ENCODE measurements at places on chromosomes 6 and 20.

GRCh38 chr6:138640028-138640427, 133.5 kb upstream of the CCDC28A start:
- DNase-seq = no peak

DNA sequence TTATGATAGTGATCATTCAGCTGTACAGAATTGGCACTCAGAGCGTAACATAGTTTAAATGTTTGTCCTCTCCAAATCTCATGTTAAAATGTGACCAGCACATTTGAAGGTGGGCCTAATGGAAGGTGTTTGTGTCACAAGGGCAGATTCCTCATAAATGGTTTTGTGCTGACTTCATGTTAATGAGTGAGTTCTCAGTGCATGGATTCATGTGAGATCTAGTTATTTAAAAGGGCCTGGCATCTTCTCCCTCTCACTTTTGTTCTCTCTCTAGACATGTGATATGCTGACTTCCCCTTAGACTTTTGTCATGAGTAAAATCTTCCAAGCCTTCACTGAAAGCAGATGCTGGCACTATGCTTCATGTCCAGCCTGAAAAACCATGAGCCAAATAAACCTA, 452.4 kb upstream of the PTCHD4 start:
- DNase-seq = no peak

- no peak for DNase-seq
These were observed 78.5 kb upstream of the FRMD1 start for GRCh38 chr6:168157272-168158212.

DNA sequence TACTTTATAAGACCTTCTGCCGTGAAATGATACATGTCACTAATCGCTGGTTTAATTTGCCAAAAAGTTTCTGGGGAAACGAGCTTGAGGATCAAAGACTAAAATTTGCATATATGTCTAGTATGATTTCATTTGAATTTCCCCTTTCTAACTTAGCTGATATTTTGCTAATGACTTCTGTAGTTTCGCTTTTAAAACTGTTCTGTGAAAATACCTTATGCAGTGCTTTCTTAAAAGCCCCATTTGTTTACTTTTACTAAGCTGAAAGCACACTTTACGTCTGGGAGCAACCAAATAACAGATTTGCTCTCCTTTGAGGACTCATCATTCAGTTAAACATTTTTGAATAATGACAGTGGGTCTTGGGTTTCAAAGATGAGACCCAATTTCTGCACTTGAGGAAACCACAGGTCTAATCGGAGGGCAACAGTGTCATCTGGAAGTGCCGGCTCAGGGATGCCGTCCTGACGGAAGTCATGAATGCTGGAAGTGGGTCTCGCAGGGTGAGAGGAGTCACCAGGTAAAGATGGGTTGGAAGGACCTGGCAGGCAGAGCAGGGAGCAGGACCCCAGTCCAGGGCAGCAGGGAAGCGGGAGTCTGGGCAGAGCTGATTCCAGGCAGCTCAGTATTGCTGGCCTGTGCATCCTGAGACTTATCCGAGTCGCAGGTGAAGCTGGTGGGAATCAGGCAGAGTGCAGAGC, 33.2 kb downstream of the PLEKHG1 start:
- no peak for DNase-seq

DNA sequence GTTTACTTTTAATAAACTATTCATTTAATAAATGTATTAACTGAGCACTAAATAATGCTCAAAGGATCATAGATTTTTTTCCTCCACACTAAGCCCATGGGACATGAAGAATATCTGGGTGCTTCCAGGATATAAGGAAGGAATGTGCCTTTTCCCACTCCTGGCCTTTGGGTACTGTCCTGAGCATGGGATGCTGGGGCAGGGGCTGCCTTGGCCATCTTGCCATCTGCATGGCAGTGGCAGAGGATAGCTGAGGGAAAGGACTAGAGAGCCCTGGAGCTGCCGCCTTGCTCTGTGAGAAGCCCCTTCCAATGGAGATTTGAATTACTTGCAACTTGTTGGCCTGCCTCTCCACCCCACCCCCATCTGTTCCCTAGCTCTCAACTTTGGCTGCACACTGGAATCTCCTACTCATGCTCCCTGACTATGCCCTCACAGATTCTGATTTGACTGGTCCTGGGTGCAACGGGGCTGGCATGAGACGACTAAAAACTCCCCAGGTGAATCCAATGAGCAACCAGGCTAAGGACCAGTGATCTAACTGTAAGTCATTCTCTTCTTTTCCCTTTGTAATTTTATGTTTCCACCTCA, 15.6 kb downstream of the DDRGK1 start:
- DNase-seq = no peak

DNA sequence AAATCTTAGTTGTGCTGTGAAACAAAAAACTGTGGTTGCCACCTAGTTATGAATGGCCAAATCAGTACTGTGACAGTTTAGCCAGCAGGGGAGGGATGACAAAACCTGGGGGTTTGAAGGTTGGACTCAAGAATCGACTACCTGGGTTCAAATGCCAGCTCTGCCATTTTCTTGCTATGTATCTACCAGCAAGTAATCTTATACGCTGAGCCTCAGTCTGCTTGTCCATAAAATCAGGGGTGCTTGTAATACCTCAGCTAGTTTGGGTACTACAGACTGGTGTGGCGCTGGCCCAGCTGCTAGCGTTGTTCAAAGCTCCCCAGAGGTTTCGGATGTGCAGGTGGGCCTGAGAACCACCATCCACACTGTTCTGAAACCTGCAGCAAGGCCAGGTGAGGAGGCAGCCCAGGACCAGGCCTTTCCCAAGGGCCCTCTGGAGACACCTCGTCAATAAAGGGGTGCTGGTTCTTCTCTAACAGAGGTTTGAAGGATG, 40.4 kb downstream of the TRAM2 start:
- no peak for DNase-seq

DNA sequence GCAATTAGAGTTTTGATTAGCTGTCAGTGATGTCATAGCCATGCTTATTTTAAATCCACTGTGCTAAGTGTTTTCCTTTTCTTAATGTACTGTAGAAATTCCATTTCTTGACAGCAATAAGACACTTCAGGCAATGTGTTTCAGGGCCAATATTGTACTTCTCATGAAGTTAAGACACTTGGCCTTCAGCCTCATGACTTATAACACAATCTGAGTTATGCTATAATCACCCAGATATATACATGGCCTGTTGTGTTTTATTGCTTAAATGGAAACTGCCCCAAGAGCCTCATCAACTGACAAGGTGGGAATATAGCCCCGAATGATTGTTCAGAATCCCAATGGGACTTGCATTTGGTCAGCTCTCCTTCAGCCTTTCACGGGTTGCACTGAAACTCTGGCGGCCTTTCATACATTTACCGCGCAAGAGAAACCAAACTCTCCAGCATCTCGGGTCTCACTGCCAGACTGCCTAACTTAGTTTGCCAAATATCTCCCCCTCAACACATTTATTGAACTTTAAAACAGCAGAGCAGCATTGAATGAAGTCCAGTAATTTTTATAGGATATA, 44.2 kb upstream of the TBX18 start:
- DNase-seq = no peak

GRCh38 chr6:88984152-88984551, 20.7 kb upstream of the RNGTT start:
- no peak for DNase-seq

DNA sequence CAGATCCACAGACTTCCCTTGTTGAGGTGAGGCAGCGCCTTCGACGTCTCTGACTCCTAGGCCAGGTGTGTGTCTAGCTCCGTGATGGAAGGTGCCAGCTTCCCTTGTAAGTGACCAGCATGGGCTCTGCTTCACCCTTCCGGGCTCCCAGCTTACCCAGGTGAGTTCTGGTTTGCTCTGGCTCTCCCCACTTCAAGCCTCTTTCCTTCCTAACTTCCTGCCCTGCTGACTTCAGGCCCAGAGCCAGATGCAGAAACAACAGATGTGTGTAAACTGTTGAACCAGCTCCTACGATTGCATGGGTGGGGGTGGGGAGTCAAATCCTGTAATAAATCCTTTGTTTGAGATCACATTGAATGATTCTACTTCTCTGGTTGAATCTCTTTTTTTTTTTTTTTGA, 51.6 kb upstream of the BMP6 start:
- no peak for DNase-seq

DNA sequence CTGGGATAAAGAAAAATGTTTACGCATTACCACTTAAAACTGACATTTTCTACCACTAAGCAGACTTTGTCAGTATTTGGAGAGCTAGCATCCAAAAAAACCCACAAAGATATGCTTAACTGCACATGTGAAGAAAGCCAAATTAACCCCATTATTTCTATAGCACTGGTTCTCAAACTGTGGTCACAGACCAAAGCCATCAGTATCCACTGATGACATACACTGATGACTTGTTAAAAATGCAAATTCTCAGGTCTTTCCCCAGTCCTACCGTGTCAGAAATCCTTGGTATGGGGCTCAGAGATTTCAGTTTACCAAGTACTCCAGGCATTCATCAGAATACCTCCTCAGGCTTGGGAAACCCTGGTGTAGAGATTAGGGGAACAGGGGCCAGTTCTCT, 230.2 kb downstream of the PTPRK start:
- no peak for DNase-seq

DNA sequence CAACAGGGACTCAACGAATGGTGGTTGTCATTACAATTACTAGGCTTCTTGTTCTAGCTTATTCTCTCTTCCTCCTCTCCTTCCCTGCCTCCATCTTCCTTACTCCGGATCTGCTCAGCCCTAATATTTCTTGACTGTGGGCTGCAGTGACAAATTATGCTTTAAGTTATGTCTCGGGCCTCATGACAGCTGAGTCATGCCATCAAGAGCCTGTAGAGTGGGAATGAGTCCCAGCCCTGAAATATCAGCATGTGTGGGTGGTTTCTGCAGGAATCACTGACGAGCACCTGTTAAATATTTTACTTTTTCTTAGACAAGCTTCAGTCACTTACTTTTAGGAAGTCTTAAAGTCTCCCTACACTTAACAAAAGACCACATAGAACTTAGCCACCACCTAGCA, 83.1 kb upstream of the CBLN4 start:
- DNase-seq = no peak

Measured in SK-N-SH (cell line).